ENCODE measurements at places on chromosomes 6 and 20. TPM values are rescaled to one million over a fixed set of nuclear protein-coding genes. Genes with fewer than 3 reads are reported as not detected.

Gene PARD6B
- 8.6 TPM for total RNA-seq

DNA sequence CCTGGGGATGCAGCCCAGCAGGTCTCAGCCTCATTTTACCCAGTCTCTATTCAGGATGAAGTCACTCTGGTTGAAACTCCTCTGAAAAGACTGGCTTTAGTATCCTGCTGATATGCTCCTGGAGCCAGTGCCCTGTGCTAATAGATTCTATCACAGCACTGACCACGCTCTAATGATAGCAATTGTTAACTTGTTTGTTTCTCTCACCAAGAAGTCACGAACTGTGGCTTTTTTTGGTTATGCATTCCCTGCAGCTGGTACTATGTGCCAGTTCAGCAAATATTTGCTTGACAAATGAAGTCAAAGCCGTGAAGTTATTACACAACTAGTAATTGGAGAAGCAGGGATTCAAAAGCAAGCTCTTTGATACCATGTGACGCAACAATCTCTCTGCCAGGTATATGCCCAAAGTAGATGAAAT, 754.6 kb downstream of the KIF16B start:
- no peak for DNase-seq

DNA sequence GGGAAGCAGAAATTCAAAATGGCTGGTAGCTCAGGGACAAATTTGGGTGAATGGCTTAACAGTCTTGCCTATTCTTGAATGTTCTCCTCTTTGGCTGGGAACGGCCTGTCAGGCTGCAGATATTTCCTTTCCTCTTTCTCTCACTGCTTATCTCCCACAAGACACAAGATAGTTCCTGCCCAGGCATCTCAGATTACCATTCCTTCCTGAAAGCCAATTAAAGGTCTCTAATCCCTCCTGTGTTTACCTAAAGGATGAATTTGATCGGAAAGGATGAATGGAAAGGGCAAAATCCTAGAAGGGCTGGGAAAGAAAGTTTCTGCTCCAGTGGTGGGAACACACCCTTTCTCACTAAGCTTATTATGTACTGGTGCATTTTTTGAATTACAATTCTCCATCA, 95.9 kb upstream of the JAG1 start:
- DNase-seq = no peak

GRCh38 chr6:20582586-20583443, 48.6 kb downstream of the CDKAL1 start:
- no peak for DNase-seq

DNA sequence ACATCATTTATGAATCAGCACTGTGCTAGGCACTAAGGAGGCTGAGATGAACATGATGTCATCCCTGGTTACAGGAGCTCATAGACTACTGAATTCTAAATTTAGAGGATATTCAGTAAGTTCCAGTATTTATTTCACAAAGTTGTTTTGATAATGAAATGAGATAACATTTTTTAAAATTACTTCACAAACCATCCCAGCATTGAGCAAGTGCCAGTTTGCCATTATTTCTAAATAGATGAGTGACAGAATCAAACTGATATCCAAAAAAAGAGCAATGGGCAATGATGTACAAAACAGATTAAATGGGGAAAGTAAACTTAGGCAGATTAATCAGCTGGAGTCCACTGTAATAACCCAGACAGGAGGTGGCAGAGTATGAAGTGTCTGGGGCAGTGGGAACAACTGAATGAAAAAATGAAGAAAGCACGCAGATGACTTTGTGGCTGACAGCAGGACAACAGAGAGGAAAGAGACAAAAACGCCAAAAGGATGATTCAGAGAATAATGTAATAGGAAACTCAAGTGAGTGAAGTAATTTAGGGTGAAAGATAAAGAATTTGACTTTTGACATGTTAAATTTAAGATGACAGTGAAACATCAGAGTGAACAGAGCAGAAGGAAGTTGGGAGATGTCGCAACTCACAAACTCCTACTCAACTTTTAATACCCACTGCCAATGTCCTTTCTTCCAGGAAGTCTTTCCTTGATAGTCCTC, 70.2 kb downstream of the RCAN2 start:
- DNase-seq = no peak

GRCh38 chr6:46050845-46051405, 35.3 kb upstream of the CLIC5 start:
- DNase-seq = no peak

- DNase-seq = no peak
Observed at GRCh38 chr20:38337561-38338140, 8.6 kb upstream of the LBP start.

DNA sequence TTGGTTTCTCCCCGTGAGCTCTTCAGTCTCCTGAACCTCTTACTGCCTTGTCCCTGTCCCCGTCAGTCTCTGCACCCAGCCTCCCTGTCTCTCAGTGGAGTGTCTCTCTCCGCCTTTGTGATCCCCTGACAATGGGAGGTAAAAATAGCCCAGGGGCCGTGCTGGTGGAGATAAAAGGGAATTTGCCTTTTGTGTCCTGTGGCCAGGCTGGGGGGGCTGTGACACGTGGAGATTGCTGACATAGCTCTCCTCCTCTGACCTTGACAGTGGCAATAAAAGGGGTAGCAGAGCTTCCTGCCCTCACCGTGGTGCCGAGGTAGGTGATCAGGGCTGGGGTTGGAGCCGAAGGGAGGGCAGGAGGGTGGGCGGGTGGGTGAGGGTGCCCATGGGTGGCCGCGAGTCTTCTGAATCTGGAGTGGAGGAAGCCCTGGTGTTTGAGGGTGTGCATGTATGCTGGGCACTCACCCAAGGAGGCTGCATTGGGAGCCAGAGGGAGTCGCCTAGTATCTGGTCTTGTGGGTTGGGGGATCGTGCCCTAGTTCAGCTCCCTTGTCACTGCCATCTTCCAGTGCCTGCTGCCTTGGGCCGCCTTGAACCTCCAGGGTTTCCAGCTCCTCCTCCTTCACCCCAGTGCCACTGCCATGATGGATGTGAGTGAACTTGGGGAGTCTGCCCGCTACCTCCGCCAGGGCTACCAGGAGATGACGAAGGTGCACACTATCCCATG, 21.9 kb downstream of the MYH7B start:
- no peak for DNase-seq

GRCh38 chr6:103723438-103724322, 1136.0 kb downstream of the HACE1 start:
- DNase-seq = no peak

DNA sequence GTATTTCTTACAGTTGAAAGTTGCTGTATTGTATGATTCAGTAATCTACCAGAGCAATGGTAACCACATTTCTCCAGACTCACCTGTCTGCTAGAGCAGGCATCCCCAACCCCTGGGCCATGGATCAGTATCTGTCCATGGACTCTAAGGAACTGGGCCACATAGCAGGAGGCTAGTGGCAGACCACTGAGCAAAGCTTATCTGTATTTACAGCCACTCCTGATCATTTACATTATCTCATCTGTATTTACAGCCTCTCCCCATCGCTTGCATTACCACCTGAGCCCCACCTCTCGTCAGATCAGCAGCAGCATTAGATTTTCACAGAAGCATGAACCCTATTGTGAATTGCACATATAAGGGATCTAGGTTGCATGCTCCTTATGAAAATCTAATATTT, 60.3 kb upstream of the MANEA start:
- no peak for DNase-seq
